ENCODE measurements at places on chromosomes 12 and 14.

- no peak for DNase-seq
Observed at GRCh38 chr12:66584673-66585072, 94.2 kb downstream of the GRIP1 start.

DNA sequence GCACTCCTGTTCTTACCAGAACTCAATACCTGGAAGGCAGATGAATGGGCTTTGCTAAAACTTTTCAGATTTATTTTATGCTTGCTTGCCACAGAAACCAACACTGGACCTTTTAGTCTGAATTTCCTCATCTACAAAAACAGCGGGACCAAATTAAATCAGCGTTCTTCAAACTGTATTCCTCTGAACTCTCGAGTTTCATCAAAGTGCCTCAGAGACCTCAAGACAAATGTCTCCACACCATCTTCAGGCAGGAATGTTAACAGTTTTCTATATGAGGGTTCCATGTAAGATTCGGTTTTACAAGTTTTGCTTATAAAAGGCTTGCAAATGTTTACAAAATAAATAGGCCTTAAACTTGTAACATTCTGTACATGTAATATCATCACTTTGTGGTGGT lies 74.6 kb downstream of the MED13L start:
- DNase-seq = no peak

- DNase-seq = no peak
Observed at GRCh38 chr12:71904629-71905028, 34.0 kb upstream of the TPH2 start.

DNA sequence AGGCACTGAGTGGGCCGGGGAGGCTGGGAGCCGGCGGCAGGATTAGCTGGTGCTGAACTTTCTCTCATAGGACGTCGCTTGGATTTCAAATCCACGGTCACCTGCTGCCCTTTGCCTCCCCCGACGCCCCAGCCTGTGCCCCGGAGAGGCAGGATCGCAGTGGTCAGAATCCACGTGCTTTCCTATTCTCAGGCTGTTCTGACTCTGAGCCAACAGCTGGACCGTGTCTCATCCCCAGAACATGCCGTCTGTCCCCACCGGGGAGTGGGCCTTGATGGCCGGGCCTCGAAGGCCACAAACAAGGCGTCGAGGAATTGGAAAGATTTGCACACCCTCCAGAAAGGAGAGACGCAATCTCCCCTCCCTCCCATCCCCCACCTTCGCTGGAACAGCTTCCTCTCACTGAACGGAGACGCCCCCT lies 18.5 kb upstream of the MLXIP start:
- DNase-seq = no peak

DNA sequence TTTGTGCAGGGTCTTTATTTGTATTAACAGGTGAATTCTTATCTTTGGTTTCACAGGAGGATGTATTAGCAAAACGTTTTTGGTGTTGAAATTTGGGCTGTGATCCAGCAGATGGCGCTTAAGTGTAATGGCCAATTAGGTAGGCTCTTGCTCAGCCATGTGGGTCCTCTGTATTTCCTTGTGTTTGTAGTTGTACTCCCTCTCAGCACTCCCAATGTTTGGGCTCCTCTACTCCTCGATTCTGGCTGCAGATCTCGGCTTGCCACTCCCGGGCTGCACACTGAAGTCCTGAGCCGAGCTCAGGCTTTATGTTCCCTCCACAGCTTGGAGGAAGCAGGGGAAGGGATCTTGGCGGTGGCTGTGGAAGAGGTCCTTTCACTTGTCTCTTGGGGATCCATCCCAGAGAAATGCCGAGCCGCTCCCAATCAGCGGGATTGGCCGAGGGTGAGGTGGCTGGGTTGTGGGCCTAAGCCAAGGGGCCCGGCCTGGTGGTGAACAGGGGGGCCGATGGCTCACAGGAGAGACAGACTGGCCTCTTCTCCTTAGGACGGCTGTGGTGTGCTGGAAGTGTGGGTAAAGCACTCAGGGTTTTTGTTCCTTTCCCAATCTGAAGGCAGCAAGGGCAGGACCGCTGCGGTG lies 133.7 kb downstream of the AEBP2 start:
- no peak for DNase-seq

DNA sequence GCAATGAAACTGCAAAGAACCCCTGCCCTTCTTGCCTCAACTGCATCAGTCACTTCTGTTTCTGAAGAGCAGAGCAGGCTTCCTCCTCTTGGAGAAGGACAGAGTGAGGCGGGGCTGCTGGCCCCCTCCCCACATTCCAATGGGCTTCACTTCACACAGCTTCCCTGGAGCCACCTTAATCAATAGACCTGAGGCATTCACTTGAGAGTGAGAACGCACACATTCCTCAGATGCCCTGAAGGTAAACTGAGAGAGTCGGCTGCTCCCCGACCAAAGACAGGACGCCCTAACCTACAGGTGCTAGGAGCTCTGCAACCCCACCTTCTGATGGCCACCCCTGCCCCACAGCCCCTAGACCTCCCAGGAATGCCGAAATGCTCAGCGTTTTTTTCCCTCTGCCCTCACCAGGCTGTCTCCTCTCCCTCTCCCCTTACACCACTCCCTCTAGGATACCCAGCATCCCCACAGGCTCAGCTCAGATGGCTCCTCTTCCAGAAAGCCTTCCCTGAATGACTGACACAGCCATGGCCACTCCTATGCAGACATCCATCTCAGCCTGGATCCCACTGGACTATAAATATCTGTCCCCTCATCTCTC lies 31.1 kb downstream of the SYNE3 start:
- no peak for DNase-seq

DNA sequence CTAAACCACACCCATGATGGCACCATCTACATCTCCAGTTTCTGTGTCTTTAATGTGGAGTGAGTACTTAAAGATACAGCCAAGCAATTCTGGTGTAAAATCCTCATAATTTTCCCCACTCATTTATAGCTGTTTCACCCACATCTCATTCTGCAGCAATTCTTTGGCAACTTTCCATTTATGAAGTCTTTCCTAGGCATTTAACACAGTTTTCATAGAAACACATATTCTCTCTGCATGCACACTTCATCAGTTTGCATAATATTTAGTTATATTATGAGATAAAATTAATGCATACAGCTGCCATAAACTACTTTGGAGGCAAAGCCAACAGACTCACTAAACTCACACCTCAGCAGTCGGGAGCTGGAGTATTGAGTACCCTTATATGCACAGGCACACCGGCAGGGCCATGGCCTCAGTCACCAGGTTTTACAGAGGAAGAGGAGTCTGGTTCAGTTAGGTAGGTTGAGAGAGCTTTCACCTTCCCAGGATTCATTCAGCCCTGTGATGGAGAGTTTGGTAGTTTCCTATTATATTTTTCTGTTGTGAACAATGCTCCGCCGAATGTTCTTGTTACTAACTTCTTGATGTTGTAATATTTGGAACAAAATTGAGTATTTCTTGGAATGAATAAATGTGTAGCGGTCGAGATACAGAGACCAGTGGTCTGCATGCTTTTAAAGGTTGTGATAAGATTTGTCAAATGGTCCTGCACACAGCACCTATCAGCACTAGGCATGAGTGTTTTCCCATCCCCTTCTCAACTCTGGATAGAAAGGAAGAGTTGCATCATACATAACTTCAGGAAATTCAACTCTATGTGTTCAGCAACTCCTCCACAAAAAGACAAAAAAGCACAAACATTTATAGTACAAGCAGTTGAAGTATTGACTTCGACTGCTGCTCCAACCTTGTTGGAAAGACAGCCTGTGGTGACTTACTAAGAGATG lies 123.5 kb downstream of the TTC8 start:
- no peak for DNase-seq

- DNase-seq = no peak
Observed at GRCh38 chr14:28975084-28975483, 208.5 kb downstream of the FOXG1 start.

DNA sequence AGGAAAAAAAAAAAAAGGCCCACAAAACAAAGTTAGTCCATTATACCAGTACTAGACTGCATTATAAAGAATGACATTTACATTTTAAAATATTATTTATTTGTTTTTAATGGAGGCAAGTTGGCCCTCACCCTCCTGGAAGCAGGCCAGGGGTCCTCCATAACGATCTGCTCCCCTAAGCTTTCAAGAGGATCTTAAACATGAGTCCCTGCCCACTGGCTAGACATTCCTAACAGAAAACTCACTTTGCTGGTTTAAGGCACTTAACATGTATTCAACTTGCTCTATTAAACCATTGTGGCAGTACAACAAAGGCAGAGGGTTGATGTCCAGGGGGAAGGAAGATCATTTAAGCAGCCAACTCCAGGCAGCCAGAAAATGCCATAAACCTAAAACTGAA lies 111.4 kb downstream of the STXBP6 start:
- DNase-seq = no peak

- no peak for DNase-seq
Observed at GRCh38 chr12:66629138-66629870, 49.6 kb downstream of the GRIP1 start.

DNA sequence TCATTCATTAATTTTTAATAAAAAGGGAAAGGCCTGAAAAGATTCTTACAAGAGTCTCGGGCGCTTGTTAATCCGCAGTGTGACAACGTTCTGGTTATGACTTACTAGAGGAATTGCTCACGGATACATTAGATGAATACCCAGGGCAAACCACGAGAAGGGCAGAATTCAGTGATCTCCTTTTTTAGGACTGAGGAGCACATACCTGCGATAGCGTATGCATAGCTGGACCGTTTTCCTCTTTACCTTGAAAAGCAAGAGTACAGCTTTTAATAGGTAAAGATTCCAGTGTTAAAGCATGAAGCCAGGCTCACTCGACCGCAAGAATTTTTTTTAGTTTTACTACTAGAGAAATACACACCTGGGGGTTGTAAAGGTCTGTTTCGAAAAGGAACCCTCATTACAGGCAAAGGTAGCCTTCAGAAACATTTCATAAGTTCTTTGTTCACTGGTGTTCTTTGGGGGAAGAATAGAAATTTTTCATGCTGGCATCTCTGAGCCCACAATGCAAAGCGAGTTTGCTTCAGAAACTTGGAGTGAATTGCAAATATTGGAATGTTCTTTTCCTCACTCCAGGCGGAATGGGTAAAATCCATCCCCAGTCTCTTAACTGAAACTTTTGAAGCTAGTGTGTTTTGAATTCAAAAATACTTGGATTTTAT lies 953 bp downstream of the MAPK1IP1L start:
- no peak for DNase-seq

- DNase-seq = no peak
Observed at GRCh38 chr12:26273811-26274210, 78.4 kb downstream of the SSPN start.

DNA sequence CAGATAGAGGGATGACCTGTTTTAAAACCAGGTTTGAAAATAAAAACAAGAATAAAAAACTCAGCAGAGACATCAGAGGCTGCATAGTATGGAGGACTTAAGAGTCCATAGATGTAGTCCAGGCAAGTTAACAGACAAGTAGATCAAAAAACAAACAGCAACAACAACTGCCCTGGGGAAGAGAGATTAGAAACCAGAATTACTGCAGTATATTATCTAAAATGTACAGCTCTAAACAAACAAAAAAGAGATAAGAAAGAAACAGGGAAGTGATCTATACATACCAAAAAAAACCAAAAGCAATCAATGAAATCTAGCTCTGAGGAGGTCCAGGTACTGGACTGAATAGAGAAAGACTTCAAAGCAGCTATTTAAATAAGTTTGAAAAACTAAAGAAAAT lies 48.8 kb downstream of the ACSM4 start:
- DNase-seq = no peak

- DNase-seq = no peak
Observed at GRCh38 chr12:117084405-117085317, 14.6 kb downstream of the TESC start.

- DNase-seq = no peak
Observed at GRCh38 chr14:31371646-31372045, 48.7 kb downstream of the HEATR5A start.

DNA sequence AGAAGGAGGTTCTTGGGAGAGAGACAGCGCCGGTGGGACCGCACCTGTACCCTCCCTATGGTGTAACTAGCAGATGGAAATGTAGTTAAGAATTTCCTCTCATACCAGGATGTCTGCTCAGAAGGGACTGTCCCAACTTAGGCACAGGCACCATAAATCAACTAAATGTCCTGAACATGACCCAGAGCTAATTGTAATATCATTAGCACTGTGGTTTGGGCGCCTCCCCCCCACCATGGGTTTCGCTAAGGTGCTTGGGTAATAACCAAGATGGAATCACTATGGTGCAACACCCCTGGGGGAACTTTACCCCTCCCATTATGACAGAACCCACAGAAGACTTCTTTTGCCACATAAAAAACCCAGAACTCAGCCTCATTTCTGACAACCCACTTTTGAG lies 15.9 kb downstream of the ZNF641 start:
- no peak for DNase-seq

DNA sequence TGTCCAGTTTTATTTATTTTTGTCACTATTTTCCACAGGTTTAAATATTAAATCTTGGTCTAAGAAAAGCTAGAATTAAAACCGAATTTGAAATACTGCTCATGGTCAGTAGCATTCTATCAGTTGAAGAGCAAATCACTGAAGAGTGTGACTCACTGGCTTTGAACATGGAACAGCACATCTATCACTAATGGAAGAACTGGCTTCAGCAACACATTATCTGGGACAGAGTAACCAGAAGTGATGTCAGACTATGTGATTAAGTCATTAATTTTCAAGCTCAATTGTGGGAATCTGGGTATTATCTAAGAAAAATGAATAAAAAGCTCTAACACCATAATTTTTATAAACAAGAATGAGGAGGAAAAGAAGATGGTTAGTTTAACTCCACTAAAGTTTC lies 527.5 kb downstream of the TMTC2 start:
- DNase-seq = no peak

- DNase-seq = no peak
Observed at GRCh38 chr14:54338696-54339317, 58.0 kb upstream of the CDKN3 start.

- DNase-seq = peak; percentile 54
Observed at GRCh38 chr14:74324931-74325361, 22.2 kb upstream of the ABCD4 start.

GRCh38 chr12:106584104-106585064 lies 1.6 kb downstream of the RFX4 start:
- no peak for DNase-seq

- DNase-seq = no peak
Observed at GRCh38 chr12:46483572-46484395, 111.2 kb upstream of the SLC38A2 start.

- no peak for DNase-seq
Observed at GRCh38 chr14:89477391-89477790, 60.4 kb upstream of the FOXN3 start.

DNA sequence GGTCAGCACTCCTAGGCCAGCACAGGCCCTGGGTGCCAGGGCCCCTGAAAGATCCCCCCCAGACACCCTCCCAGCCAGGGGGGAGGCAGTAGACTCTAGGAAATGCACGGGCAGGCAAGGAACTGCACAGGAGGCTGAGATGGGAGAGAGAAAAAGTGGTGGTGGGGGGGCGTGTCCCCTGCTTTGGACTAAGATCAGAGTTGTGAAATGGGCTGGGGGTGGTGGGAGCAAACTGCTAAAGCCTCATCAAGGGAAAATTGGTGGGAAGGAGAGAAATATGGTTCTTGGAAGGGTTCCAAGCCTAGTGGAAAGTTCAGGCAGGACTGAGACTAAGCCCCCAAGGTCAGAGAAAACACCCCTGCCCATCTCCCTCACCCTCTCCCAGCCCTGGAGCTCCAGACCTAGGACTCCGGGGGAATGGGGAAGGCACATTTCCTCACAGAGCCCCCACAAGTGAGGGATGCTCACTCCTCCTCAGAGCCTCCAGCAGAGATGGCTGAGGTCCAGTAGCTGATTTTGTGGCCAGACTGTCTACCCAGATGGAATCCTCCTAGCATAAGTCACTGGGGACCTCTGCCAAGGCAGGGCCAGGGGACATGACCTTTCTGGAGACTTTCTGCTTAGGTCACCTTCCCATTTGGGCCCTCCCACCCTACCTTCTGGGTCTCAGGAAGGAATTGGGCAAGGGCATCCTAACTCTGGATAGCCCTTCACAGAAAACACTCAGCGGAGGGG lies 29.8 kb downstream of the FIGNL2 start:
- no peak for DNase-seq
